ENCODE measurements at places on chromosomes 5 and 9. TPM values are rescaled to one million over a fixed set of nuclear protein-coding genes. Genes with fewer than 3 reads are reported as not detected.

The SYK gene
- not detected for total RNA-seq

- DNase-seq, result no peak
These were observed 6.7 kb upstream of the NXNL2 start for GRCh38 chr9:88528080-88528790.

DNA sequence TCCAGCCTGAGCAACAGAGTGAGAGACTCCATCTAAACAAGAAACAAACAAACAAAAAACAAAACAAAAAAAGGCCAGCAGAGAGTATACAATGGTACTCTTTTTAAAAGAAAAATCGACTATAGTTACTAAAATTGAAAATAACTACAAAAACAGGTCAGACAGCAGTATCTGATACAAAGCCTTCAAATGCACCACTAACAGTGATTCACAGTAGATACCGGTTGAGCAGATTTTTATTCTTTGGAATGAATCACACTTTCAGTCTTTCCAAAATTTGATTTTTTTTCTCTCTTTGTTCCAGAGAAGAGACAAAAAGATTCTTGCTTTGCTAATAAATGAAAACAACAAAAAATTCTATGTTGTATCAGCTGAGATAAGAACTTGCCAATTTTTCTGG is 36.9 kb downstream of the ROR2 start:
- DNase-seq, result no peak

- no peak for DNase-seq
These were observed 122.9 kb downstream of the TMEM174 start for GRCh38 chr5:73295921-73296320.

GRCh38 chr5:35823347-35824098 is 33.2 kb upstream of the IL7R start:
- DNase-seq, result no peak

GRCh38 chr9:95349091-95350038 is 31.9 kb upstream of the FANCC start:
- DNase-seq, result no peak

- DNase-seq, result no peak
These were observed 2102.7 kb upstream of the WWC1 start for GRCh38 chr5:166188501-166189325.

DNA sequence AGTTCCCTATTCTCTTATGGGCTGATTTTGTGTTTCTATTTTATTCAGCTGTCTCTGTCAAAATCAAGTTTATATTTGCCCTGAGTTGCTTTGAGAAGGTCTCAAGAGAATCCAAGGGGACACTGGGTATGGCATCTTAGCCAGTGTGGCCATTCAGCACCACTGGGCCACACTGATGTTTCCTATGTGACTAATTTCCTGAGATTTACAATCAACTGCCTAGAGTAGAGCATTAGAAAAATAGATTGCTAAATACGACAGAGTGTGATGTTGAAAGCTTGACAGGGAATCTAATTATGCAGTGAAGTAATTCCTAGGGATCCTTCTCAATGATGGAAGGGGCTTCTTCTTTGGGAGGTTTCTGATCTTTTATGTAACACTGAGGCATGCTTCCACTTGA is 141.7 kb downstream of the SV2C start:
- DNase-seq, result no peak

The DMRT3 gene
- not detected for total RNA-seq

DNA sequence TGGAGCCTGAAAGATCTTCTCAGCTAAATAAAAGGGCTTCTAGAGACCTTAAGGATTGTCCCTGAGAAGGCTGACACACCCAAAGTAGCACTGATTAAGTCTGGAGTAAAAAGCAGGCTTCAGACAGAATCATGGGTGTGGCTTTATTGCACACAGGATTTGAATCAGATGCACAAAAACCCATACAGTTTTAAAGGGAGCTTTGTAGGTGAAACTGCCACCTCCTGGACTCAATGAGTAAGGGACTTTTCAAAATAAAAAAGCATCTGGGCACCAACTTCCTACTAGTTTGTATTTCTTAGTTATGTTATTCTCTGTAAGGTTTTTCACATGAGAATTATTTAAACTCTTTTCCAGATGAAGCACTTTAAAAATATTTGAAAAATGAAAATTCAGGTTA is 129.4 kb downstream of the EDIL3 start:
- no peak for DNase-seq

- DNase-seq, result peak; percentile 54
These were observed 60.2 kb downstream of the ARHGAP26 start for GRCh38 chr5:142830241-142831008.

DNA sequence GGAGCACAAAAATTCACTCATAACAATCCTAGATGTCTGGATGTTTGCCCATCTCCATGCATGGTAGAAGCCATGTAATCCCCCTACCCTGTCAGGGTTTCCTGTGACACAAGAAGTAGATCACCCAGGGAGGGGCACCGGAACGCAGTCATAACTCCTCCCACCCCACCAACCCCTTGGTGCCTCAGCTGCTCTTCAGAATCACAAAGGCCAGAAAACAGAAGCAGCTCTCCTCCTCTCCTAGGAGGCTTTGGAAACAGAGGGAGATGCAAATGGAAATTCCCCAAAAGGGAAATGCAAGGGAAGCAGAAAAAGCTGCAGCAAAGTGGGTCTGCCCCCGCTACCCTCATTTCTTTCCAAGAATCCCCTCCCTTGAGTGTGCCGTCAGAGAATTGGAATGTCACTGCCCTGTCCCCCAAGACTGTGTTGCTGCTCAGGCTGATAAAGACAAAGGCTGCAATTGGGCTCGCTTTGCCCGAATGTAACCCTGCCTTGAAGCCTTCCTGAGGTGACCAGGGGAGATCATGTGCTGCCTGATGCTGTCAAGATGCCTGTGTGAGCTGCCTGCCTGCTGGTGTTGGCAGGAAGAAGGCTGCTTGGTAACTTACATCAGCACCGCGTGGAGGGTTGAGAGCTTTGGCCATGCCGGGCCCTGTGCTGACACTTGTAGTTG is 65.5 kb upstream of the ABCA1 start:
- DNase-seq, result peak; percentile 71

DNA sequence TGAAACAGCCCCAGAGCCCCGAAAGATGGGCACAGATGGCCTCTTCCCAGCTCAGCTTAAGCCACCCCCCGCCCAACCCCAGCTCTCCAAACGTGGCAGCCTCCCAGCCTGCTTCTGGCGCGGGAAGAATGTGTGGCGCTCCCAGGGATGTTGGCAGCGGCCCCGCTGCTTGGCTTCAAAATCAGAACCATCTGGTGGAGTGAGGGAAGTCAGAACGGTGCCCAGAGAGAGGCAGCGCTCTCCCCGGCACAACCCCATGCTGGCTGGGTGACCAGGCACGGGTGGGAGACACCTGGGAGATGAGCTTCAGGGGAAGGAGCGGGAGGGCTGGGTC is 72.7 kb upstream of the ORM1 start:
- peak; percentile 81 for DNase-seq

DNA sequence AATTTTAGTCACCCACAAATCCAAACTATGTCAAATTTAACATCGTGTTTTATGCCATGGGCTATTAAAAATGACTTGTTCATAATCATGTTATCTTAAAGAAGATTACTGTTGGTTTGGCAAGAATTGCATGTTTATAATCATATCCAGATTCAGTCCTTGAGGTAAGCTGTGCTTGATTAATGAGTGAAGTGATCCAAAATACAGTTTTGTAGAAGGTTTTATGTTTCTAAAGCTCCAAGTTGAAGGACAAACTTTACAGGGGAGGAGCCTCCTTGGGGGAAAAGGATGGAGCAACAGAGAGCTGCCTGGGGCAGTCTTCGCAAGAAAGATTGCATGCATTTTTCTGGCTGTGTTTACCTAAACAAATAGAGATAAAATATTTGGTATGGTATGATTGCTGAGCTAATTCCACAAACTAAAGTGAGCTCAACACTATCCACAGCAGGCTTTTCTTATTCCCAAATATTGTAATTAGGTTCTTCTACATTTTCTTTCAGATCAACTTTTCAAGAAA is 189.5 kb upstream of the TYRP1 start:
- no peak for DNase-seq

The ADAMTS16 gene
- 0.09 TPM for total RNA-seq

GRCh38 chr9:29714860-29715259 is 2141.6 kb upstream of the C9orf72 start:
- DNase-seq, result no peak

- DNase-seq, result no peak
These were observed 12.1 kb upstream of the NCS1 start for GRCh38 chr9:130159915-130160670.

The ARL15 gene
- 9.8 TPM for total RNA-seq

DNA sequence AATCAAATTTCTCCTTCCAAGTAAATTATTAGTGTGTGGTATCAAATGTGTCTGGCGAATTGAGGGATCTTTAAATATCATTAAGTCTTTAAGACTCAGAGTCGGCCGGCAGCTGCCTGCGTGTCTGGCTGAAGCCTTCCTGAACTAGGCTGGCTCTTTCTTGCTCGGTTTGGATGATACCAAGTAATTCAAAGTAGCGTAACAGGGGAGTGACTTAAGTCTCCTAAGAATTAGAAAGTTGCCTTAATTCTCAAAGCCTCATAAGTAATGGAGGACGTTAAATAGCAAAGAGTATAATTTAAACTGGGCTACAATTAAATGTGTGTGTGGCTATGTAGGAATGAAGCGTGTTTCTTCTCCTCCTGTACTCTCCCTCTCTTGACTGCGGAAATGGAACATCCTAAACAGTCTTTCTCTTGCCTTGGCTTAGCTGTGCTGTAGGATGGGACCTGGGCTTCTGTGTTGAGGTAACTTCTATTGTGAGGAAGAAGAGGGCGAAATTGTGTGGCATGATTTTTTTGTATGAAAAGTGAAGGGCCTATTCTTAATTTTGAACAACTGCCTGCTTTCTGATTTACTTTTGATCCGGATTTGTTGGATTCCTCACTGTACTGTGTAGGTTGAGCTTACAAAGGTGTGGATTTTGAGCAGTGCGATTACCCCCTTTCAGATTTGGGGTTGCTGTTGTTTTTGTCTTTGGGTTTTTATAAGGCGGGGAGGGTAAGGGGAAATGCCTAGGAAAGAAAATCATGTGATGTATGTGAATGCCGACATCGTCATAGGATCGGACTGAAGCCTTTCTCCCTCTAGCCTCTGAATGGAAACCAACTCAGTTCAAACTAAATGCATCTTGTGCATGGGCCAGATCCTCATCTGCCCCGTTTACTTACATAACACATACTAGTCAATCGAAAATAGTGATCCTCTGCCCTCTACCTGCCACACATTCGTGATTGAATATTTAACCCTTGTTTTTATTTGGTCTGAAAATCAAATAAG is 29.9 kb downstream of the CPEB4 start:
- DNase-seq, result peak; percentile 78

The LCN1 gene
- total RNA-seq, result not detected

DNA sequence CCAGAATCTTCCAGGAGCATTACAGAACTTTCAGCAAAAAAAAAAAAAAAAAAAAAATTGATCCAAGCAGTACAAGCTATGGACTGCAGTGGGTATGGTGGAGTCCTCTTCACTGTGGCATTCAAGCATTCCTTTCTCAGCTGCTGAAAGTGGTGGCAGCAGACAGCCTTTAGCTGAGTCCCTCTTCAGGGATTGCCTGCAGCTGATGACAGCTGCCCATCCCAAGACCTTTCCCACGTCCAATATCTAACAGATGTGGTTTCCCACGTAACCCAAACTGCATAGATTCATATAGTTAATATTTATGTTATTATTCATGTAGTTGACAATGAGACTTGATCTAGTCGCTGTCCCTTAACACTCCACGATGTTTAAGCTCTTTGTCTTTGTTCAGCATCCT is 475.9 kb downstream of the TLE1 start:
- no peak for DNase-seq

DNA sequence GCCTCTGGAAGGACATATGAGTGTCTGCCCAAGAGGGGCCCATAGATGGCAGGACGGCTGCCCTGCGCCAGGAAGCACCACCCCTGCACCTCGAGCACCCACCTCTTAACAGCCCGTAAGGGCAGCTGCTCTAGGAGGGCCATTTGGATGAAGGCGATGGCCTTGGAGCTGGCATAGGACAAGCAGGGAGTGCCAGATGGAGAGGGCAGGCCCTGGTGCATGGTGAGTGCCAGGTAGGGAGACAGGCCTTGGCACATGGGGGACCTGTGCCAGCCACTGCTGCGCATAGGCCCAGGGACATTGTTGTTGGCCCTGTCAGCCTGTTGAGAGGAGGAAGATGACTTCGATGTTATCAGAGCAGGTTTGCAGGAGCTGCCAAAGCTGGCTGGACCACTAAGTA is 134.2 kb downstream of the SLC25A46 start:
- DNase-seq, result no peak
